Naive B cell (primary cell): ENCODE measurements at places on chromosomes 12 and 14. TPM values are rescaled to one million over a fixed set of nuclear protein-coding genes. Genes with fewer than 3 reads are reported as not detected.
A peak's percentile ranks its signal among the peaks of the same experiment; 100 is the strongest.

GRCh38 chr14:62187265-62187664 lies 425.0 kb downstream of the SNAPC1 start:
- H3K36me3 ChIP-seq = no peaks in the 10 kb centered on the region
- H3K27ac ChIP-seq = no peak overlapping the region
- DNase-seq = no peak
- H3K4me3 ChIP-seq = no peak overlapping the region
- H3K4me1 ChIP-seq = no peaks in the 10 kb centered on the region
- H3K27me3 ChIP-seq = peaks cover 54% of the 10 kb centered on the region

DNA sequence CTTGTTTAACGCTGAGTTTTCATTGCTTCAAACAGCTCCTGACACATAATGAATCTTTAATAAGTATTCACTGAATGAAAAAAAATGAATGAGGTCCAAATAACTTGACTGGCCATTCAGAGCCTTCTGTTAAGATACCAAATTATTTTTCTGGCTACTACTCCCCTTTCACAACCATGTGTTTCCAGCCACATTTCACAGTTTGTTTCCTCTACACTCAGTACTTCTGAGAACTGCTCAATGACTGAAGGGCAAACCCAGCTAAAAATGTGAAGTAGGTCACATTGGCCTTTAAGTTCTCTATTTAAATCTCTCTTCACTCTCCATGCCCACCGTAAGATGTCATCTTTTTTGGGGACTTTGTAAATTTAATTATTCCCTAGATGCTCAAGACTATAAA lies 78.4 kb upstream of the KRR1 start:
- no peak for DNase-seq
- H3K4me3 ChIP-seq = no peak overlapping the region
- H3K36me3 ChIP-seq = no peaks in the 10 kb centered on the region
- no peak overlapping the region for H3K27ac ChIP-seq

DNA sequence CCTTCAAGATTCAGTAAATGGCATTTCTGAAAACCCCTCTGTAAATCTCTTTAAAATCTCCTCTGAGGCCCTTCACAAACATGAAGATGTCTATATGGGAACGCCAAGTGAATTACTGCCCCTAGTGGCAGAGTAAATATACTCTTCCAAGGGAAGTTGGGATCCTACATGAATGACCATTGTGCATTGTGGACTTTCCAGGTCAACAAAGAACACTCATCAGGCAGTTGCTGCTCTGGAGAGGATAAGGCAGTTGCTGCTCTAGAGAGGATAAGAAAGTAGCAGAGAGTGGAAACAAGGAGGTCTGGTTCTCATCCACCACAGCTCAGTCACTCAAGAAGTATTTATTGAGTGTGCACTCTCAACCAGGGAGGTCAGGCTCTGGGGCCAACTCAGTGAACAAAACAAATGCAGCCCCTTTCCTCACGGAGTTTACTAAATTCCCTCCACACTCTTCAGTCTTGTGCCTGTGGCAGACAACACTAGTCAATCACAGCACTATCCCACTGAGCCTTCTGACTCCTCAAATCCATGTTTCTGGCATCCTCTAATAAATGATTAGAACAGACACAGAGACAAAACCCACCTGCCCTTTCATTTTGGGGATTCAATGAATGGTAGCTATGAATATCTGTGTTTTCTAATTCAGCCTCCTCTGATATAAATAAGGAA lies 52.9 kb downstream of the SVOP start:
- no peak overlapping the region for H3K27ac ChIP-seq
- H3K4me1 ChIP-seq = peaks cover 4% of the 10 kb centered on the region
- no peaks in the 10 kb centered on the region for H3K36me3 ChIP-seq
- no peak for DNase-seq

DNA sequence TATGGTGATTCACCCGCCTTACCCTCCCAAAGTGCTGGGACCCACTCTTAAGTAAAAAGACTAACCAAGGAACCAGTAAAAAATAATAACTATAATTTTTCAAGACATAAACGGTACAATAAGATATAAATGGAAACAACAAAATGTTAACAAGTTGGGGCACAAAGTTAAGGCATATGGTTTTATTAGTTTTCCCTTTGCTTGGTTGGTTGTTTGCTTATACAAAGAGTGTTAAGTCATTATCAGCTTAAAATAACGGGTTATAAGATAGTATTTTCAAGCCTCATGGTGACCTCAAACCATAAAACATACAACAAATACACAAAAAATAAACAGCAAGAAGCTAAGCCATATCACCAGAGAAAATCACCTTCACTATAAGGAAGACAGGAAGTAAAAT lies 406.1 kb downstream of the SEC23A start:
- H3K4me1 ChIP-seq = no peaks in the 10 kb centered on the region
- no peaks in the 10 kb centered on the region for H3K36me3 ChIP-seq

GRCh38 chr12:39571351-39571750 lies 48.3 kb downstream of the ABCD2 start:
- H3K27me3 ChIP-seq = no peaks in the 10 kb centered on the region

DNA sequence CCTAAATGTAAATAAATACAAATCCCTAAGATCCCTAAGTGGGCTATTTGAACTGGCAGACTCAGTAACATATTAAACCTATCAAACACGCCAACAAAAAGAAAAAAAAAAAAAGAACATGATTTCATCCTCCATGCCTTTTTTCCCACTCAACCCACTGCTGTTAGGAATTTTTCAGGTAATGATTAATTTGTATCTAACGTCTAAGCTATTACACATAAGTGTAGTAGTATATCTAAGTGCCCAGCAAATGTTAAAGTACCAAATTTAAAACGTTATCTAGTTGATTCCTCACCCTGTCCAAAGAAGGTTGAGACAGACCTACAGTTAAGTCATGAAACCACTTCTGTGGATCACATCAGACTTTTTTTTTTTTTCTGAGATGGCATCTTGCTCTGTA lies 16.4 kb upstream of the ARID4A start:
- H3K36me3 ChIP-seq = peaks cover 16% of the 10 kb centered on the region
- no peak overlapping the region for H3K4me3 ChIP-seq
- peaks cover 33% of the 10 kb centered on the region for H3K4me1 ChIP-seq
- peak overlapping the region; percentile 90 for H3K27ac ChIP-seq

DNA sequence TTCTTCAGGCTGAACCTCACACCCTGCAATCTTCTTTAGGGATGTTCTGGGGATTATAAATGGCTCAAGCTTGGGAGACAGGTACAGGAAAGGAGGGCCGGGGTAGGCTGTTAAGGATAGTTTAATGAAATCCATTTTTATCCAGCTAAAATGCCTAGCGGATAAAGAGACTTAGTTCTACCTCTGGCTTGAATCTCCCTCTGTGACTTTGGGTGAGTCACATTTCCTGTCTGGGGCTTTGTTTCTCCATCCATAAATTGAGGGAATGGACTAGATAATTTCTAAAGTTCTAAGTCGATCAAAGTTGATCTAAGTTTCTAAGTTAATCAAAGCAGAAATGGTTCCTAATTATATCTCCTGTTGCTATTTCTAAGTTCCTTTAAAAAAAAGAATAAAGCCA lies 319.6 kb upstream of the E2F7 start:
- H3K27ac ChIP-seq = no peak overlapping the region
- H3K36me3 ChIP-seq = no peaks in the 10 kb centered on the region
- H3K27me3 ChIP-seq = no peaks in the 10 kb centered on the region

GRCh38 chr12:31745242-31745641 lies 16.4 kb upstream of the AMN1 start:
- H3K27me3 ChIP-seq = no peaks in the 10 kb centered on the region
- DNase-seq = no peak
- H3K27ac ChIP-seq = peak overlapping the region; percentile 65
- H3K4me1 ChIP-seq = peaks cover 91% of the 10 kb centered on the region
- peaks cover 10% of the 10 kb centered on the region for H3K36me3 ChIP-seq
- H3K4me3 ChIP-seq = no peak overlapping the region

- H3K27me3 ChIP-seq = no peaks in the 10 kb centered on the region
- no peak overlapping the region for H3K27ac ChIP-seq
Measured at GRCh38 chr14:36940476-36940875, 231.9 kb downstream of the SLC25A21 start.

DNA sequence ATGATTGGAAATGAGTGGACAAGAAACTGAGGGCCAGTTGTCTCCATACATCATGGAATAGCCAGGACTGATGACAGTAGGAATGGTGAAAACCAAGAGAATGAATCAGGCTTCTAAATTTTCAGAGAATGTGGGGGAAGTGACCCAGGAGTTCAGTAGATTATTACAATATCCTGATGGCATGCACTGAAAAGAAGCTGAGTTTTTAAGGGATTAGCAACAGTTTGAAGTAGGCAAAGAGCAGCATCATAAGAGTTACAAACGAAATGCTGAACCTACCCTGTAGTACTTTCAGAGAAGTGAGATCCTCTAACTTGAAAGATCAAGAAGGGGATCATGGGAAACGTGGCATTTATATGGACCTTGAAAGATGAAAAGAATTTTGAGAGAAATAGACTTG lies 13.2 kb downstream of the SLC2A14 start:
- no peaks in the 10 kb centered on the region for H3K36me3 ChIP-seq
- peak overlapping the region; percentile 80 for H3K27ac ChIP-seq
- no peak overlapping the region for H3K4me3 ChIP-seq
- DNase-seq = no peak

GRCh38 chr12:119594772-119595445 lies 1.3 kb downstream of the TMEM233 start:
- H3K4me3 ChIP-seq = no peak overlapping the region
- no peak for DNase-seq
- peaks cover 1% of the 10 kb centered on the region for H3K4me1 ChIP-seq
- peaks cover 91% of the 10 kb centered on the region for H3K27me3 ChIP-seq
- no peaks in the 10 kb centered on the region for H3K36me3 ChIP-seq

GRCh38 chr12:108838194-108839017 lies 19.0 kb downstream of the SSH1 start:
- H3K36me3 ChIP-seq = peaks cover 13% of the 10 kb centered on the region
- H3K27ac ChIP-seq = peak overlapping the region; percentile 81
- H3K27me3 ChIP-seq = no peaks in the 10 kb centered on the region
- peak overlapping the region; percentile 47 for H3K4me3 ChIP-seq

- H3K36me3 ChIP-seq = no peaks in the 10 kb centered on the region
- H3K4me3 ChIP-seq = no peak overlapping the region
- no peak overlapping the region for H3K27ac ChIP-seq
Measured at GRCh38 chr12:82788594-82788993, 101.9 kb downstream of the TMTC2 start.

The CCDC184 gene
- 0.19 TPM for polyA plus RNA-seq

The PCNX4 gene
- polyA plus RNA-seq = 26.1 TPM

The WNT1 gene
- polyA plus RNA-seq = not detected

The PLEKHG7 gene
- polyA plus RNA-seq = not detected

The APOF gene
- polyA plus RNA-seq = not detected

The ATP2A2 gene
- polyA plus RNA-seq = 3.1 TPM

The AMN gene
- 2.2 TPM for polyA plus RNA-seq

The CISTR gene
- not detected for polyA plus RNA-seq
